ENCODE measurements at places on chromosomes 3 and 15.

DNA sequence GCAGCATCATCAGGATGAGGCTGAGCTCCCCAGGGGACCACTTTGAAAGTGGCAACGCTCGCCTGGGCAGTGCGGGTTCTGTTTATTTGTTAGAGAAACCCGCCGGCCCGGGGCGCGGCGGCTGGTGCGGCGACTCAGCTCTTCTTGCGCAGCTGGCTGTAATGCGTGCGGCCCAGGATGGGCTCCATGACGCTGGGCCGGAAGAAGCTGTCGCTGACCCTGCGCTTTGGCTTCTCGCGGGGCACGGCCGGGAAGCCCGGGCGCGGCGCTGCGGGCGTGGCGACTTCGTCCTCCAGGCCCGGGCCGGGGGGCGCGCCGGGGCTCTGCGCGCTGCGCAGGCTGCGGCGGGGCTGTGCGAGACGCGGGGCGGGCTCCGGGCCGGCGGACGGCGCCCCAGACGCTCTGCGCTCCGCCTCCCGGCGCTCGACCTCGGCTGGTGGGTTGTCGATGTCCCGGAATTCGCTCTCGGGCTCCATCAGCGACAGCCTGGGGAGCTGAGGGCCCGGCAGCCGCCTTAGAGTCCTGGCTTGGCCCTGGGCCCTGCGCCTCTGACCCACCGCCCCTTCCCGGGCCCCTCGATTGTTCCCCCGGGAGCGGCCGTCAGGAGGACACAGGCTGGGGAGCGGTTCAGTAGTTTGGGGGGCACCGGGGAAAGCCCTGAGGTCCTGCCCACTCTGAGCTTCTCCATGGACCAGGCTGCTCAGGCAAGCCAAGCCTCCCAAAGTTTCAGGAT, 10.3 kb upstream of the KIF7 start:
- DNase-seq = no peak

DNA sequence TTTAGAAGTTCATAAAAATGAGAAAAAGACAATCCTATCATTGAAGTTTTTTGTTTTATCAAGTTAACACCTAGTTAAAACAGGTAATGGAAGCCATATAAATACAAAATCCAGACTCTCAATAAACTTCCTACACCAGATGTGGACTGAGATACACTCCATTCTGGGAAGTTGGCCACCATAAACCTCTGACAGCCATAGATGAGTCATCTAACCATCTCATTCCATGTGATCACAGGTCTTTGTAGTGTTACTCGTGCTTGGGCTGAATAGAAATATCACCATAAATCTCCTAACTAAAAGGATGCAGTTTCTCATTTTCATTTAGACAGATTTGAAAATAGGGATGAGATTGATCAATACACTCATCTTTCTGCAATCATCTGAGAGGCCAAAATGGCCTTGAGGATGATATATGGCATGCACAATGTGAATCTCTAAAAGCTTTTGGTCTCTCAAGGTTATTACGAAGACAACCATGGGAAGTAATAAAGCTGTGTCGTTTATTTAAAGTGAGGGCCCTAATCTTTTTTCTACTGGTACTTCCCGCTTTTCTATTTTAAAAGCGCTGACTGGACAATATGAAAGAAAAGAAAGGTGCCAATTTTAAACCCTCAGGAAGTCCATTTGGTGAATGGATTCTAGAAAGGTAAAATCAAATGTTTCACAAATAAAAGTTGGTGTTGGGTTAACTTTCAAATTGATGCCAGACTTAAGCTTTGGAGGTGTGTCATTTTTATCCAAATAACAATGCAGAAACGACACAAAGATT, 155.5 kb downstream of the POLR2M start:
- DNase-seq = no peak

GRCh38 chr15:52462806-52463360, 65.8 kb downstream of the MYO5A start:
- DNase-seq = no peak

- no peak for DNase-seq
These were observed 513 bp downstream of the VGLL4 start for GRCh38 chr3:11643201-11643603.

DNA sequence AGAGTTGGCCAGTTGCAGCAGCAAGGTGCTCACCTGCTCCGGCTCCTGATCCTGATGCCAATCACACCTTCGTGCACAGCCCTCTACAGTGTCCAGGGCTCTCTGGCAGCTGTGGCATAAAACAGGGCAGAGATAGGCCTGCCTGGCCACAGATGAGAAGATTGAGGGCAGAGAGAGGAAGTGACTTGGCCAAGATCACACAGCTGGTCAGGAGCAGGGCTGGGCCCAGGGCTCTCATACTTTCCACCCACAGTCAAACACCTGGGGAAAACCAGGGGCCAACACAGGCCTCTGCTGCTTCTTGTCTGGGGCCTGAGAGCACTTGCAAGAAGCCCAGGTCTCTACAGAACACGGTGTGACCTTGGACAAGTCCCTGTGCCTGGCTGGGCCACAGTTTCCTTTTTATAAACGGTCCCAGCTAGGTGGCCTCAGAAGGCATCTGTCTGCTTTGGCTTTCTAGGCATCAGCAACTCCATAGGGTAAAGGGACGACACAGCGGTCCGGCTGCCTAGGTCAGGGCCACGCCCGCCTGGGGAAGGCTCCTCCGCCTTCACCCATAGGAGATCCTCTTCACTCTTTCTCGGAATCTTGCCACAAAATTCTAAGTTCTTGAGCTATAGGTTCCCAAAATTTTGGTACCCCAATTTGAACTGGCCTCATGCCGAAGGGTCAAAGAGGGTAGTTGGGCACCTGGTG, 3.1 kb downstream of the ATP2B2 start:
- no peak for DNase-seq

- DNase-seq = no peak
These were observed 111.9 kb downstream of the SAMMSON start for GRCh38 chr3:70111411-70111810.
